Testis (tissue), 5 donors: ENCODE measurements at places on chromosomes 1 and 21.
A peak's percentile ranks its signal among the peaks of the same experiment; 100 is the strongest.

GRCh38 chr1:57550092-57550491 is 126.2 kb upstream of the DAB1 start:
- DNase-seq = no peak

DNA sequence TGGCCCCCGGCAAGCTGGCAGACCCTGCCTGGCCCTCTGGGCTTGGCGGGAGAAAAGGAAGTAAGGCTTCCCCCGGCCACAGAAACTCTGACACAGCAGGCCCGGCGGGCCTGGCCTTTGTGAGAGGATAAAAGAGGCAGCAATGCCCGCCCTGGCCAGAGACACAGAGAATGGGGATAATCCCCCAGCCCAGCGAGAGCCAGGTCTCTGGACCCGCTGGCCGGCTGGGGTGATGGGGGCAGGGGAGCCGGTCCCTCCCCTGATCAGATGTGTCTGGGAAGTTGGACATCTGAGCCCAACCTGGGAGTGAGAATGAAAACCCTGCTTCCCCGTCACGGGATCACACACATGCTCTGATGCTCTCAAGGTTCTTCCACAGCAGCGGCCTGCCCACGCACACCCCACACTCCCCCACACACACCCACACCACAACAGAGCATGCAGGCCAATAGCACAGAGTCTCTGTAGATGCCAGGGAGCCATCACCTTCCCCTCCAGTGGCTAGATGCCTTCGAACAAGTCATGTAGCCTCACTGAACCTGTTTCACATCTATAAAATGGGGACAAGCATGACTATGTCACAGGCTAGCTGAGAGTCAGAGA is 4.2 kb downstream of the RSPO1 start:
- DNase-seq = peak; percentile 51

- no peak for DNase-seq
Measured at GRCh38 chr21:45255381-45256020, 32.2 kb downstream of the POFUT2 start.

DNA sequence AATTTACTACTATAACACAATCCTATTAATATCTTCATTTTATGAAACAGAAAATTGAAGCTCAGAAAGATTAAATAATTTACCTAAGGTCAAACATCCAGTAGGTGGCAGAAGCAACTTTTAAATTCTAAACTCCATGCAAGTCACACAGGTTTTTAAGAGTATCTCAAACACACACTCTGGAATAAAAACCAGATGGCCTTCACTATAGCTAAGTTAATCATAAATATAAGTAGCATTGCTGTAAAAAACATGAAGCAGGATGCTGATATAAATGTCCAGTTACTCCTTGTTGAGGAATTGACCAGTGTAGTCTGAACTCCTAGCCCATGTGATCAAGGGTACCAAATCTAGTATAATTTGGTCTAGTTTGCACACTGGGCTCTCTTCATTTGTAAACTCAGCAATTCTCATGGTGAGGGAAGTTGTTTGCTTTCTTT is 9.4 kb upstream of the FMO3 start:
- no peak for DNase-seq

DNA sequence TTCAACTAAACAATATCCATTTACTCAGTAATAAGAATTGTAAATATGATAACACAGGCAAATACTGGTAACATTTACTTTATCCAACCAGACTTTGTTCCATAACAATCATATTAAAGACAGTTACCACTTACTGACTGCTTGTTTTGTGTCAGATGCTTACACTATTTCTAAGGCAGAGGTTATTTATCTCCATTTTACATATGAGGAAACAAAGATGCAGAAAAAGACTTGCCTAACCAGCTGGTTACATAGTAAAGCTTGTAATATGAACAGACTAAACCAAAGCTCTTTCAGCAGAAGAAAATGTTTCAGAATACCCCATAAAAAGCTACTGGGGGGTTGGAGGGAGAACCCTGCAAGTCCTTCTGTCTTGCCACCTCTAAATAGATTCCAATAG is 180.1 kb downstream of the EIF4G3 start:
- DNase-seq = no peak
